H7 (cell line): ENCODE measurements at places on chromosomes 16 and 17. TPM values are rescaled to one million over a fixed set of nuclear protein-coding genes. Genes with fewer than 3 reads are reported as not detected.

DNA sequence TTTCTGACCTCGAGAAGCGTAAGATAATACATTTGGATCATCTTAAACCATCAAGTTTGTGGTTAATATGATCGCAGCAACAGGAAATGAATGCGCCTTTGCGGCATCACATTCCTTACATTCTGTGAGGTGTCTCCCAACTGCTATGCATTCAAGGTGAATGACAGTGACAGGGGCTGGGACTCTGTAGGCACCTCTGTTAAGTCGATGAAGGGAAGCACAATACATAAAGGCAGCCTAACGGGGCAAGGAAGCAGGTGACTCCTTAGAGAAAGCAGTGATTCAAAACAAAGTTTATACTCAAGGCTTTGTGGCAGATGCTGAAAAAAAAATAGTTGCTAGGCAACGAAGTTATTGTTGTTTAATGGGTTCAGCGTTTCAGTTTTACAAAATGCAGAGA, 21.6 kb upstream of the EVPL start:
- DNase-seq = no peak

DNA sequence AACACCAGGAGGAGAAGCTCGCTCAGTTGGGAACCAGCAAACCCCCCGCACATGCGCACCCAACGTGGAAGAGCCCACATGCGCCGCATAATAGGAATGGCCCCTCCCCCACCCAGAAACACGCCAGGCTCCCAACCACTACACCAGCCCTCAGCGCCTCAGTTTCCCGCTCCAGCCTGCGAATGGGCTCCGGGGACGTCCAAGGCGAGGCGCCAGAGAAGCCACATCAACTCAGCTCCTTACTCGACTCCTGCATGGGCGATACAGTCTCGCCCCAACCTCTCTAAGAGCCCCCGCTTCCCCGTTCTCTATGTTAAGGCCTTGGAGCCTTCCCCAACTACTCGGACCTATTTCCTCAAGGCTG, 504 bp downstream of the SRSF1 start:
- DNase-seq = peak; percentile 64

GRCh38 chr17:37671028-37671823, 28.0 kb upstream of the DDX52 start:
- DNase-seq = no peak

KRT39 gene
- not detected in 2 replicates for total RNA-seq

DNA sequence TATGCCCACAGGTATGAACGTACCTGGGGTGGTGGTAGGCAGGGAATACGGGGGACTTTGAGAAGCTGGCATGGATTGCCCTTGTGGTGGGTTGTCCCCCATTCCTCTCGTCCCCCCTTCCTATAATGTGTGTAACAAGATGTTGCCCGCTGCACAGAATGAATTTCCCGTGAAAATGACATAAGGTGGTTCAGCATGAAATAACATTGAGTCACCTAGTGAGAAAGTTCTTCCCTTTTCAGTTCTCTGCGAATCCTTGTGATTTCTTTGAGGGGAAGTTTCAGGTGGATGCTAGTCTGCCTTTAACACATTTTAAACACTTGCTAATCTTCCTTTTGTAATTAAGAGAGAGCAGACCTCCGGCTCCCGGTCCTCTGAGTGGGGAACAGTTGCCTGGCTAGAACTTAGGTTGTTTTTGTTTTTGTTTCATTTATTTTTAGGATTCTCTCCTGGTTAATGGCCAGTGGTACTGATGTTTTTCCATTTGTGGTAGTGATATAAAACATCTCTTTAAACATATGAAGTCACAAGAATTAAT, 58.9 kb downstream of the RAP1GAP2 start:
- no peak for DNase-seq

GRCh38 chr16:20674684-20675487, 22.6 kb downstream of the ACSM1 start:
- DNase-seq = no peak

SLFN14 gene
- not detected in 2 replicates for total RNA-seq

GRCh38 chr16:8950580-8951077, 13.1 kb downstream of the USP7 start:
- DNase-seq = no peak

HGS gene
- total RNA-seq = 119 and 133 TPM in 2 replicates

DNA sequence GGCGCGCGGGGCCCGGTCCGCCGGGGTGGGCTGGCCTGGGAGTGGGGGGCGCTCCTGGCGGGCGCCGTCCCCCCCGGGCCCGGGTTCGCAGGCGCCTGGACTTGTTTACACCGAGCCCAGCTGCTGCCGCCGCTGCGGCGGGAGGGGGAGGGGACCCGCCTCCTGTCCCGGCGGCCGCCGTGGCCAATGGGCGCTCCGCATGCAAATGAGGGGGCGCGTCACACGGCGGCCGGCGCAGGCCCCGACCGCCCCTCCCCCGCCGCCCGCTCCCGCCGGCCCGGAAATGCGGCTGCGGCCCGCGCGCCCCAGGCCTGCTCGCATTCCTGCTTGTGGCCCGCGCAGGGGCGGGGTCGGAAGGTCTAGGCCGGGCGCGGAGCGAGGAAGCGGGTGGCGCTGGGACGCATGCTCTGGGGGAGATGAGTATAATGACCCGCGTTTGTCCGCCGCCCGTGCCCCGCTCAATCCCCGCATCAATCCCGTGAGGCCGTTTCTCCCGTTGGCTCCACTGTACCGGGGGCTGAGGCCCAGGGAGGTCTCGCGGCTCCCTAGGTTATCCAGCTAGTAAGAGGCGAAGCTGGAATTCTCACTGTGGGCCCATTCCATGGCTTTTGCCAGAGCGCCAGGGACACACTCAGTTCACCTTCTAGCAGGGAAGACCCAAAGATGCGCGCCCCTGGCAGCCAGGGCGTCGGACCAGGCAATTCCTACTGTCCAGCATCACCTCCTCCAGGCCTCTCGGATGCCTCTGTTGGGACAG, at the start of gene YPEL3:
Gene YPEL3, minus strand, starts transcription at position 109 of the 757 bp plus-strand sequence. CDS start 731 bp downstream, outside the sequence.
- peak; percentile 100 for DNase-seq
